ENCODE measurements at places on chromosomes 4 and X.

DNA sequence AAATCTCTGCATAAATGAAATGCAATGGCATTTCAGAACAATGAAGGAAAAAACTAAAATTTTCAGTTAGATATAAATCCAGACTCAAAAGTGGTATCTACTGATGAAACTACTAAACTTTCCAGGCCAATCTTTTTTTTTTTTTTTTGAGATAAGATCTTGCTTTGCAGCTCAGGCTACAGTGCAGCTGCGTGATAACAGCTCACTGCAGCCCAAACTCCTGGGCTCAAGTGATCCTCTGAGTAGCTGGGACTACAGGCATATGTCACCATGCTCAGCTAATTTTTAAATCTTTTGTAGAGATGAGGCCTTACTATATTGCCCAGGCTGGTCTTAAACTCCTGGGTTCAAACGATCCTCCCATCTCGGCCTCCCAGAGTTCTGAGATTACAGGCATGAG lies 1228.2 kb upstream of the ADGRL3 start:
- no peak for DNase-seq

- DNase-seq, result no peak
Measured at GRCh38 chr4:184201179-184201578, 16.5 kb downstream of the ENPP6 start.

DNA sequence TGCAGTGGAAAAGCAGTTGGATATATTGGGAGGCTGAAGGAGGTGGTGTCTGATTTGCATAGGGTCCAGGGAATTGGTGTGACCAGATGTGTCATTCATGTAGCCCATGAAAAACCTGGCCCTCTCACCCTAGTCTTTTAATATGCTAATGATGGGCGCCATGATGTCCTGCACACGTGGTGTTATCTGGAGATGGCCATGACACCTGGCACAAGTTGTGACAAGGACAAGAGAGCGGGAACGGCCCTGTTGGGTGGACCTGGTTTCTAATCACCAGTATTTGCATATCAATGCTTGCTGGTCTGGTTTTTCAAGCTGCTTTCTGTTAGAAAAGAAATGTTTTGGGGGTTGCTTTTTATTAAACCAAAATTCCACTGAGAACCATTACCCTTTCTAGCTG lies 87.4 kb downstream of the ZXDA start:
- no peak for DNase-seq

- DNase-seq, result no peak
Measured at GRCh38 chrX:45751156-45751555, 550.5 kb upstream of the DIPK2B start.

DNA sequence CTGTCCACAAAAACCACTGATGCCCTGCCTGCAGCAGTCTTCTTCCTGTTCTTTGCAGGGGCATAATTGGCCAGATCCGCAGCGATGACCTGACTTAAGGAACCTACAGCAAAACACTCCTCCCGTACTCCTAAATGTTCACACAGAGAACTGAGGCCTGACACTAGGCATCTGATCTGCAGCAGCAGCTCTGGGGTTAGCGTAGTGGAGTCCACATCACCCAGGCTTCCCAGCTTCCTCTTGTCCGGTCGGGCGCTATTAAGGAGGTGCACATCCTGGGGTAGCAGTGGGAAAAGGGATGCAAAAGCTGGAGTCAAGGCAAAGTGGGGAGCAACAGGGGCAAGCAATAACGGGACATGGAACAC lies 758 bp downstream of the SCFD2 start:
- DNase-seq, result no peak

Measured in activated CD4-positive, alpha-beta T cell treated with anti-CD3 and anti-CD28 coated beads for 24 hours (primary cell).